ENCODE measurements at places on chromosomes 11 and 22.

GRCh38 chr11:121367001-121367843 lies 74.7 kb downstream of the SC5D start:
- peak; percentile 2 for DNase-seq

DNA sequence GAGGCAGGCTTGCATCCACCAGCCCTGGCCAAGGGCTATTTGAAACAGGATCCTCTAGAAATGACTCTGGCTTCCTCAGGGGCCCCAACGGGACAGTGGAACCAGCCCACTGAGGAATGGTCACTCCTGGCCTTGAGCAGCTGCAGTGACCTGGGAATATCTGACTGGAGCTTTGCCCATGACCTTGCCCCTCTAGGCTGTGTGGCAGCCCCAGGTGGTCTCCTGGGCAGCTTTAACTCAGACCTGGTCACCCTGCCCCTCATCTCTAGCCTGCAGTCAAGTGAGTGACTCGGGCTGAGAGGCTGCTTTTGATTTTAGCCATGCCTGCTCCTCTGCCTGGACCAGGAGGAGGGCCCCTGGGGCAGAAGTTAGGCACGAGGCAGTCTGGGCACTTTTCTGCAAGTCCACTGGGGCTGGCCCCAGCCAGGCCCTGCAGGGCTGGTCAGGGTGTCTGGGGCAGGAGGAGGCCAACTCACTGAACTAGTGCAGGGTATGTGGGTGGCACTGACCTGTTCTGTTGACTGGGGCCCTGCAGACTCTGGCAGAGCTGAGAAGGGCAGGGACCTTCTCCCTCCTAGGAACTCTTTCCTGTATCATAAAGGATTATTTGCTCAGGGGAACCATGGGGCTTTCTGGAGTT lies 13.3 kb downstream of the IL10RA start:
- no peak for DNase-seq

DNA sequence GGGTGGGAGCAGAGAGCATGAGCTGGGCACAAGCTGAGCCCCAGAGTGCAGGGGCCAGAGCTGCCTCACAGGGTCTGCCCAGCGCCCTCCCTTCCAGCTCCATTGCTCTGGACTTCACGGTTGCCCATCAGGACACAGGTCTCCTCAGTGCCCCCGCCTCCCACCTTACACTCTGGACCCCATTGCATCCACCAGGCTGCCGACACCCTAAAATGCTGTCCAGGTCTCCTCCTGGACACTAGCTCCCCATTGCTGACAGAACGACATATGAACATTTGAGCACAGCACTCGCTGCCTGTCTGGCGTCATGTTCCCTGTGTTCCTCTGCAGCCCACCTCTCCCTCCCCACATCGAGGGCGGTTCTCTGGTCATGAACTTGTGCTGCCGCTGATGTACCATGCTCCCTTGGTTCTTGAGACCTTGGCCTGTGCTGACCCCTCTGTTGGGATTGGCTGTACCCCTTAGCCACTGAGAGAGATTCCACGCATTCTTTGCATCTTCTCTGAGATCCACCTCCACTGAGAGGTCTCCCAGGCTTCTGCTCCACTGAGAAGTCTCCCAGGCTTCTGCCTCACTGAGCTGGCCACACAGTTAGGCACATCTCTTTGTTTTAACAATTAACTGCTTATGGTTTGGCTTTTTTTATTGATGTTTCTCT lies 34.2 kb upstream of the NECTIN1 start:
- DNase-seq = no peak

DNA sequence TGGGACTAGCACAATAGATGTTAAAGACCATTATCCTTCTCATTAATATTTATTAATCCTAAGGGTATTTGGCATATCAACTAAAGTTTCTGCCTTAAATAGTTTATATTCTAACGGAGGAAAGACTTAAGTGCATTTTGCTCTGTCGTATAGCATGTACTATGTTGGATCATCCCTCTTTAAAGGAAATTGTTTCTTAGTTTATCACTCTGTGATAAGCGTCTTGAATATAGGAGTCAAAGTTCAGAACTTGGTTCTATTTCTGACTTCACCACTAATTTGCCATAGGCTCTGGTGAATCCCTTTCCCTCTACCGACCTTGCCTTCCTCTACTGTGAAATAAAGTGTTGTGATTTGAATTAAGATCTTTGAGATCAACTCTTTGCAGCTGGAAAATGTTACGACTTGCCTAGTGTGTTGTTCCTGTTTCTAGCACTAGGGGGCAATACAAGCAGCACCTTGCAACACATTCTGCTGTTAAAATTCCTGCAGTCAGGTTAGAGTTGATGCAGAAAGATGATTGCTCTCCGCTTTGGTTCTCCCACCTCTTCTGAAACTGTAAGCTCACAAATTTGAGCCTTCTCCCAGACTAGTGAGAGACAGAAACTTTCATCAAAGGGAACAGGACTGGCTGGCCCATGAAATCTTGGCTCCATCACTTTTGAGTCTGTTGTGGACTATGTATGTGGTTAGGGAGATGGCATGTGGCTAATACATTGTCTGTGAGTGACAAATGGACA lies 27.8 kb upstream of the ZNRF3 start:
- DNase-seq = peak; percentile 1

DNA sequence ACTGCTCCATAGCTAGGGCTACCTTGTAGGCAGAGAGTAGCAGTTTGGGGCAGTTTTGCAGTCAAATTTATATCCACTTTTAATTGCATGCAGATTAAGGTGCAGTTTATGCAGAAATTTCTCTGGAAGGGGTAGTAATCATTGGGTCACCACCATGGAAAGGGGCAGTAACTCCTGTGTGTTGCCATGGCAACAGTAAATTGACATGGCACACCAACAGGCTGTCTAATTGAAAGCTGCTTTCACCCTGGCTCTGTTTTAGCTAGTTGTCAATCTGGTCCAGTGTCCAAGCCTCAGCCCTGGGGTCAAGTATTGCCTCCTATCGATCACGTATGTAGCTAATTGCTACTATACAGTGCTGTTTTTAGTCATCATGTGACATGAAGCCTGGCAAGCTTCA lies 786.1 kb upstream of the CNTN5 start:
- DNase-seq = no peak

DNA sequence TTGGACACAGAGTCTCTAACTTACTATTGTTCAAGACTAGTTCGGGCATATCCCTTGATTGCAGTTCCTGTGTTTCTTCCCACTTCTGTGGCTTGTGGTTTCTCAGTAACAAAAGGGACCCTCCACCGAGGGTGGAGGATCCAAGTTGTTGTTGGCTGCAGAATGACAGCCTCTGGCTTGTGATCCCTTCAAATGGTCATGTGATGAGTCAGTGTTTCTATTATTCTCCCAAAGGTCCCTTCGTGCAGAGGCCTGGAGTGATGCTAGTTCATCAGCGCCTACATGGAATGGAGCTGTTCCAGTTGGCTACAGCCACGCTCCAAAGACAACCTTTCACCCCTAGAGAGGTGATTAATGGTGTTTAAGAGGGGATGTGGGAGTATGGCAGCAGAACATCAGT lies 2.6 kb upstream of the VWCE start:
- DNase-seq = no peak

DNA sequence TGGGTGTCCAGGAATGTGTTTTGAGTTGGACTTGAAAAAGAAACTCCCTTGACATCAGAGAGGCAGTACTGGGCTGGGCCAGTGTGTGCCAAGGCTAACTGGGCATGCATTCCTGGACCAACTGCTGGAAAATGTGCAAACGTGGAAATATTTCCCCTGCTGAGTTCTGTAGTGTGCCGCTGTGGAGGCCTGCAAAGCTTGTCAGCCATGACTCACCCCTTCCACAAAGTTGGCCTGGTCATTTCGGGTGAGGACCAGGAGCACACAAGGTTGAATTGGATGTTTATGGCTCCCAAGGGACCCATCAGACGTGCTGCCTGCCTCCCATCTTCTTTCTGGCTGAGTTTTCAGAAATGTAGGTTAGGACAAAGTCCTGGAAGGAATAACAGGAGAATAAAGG lies 513.1 kb downstream of the MIAT start:
- DNase-seq = no peak

DNA sequence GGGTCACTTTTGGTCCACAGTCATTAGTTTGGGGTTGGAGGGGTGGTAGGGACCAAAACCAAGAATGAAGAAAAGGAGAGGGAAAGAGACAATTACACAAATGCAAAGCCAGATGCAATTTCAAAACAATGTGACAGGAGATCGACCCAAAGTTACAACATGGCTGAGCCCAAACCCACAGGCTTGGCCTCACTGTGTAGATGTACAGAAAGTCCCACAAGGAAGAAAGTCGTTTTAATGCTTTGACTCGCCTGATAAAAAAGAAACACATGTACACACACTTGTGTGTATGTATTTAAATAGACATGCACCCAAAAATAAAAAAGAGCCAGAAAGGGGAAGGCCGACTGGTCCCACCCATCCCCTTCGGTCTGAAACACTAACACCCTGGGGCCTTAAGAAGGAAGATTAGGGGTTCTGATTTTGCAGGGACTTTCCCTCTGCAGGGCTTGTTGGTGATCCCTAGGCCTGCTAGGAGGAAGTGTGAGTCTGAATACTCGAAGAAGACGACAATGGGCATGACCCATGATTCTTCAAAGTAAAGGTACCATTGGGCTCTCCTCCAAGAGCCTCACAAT lies 104.1 kb downstream of the ETS1 start:
- DNase-seq = no peak

DNA sequence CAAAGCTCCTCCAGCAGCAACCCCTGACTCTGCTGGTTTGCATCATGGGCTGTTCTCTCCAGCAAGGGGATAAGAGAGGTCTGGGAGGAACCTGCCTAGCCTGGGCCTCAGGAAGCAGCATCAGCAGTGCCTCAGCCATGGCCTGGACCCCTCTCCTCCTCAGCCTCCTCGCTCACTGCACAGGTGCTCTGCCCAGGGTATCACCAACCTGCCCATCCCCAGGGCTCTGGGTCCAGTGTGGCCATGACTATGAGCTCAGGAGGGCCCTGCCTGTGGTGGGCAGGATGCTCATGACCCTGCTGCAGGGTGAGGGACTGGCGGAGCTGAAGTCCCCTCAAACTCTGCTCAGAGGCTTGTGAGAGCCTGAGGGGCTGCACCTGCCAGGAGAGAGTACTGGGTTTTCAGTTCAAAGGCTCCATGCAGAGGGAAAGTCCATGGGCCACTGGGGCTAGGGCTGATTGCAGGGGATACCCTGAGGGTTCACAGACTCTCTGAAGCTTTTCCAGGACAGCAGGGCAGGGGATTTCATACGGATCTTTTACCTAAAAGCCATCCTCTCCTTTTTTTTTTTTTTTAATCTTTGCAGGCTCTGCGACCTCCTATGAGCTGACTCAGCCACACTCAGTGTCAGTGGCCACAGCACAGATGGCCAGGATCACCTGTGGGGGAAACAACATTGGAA lies 115.8 kb upstream of the IGLL5 start:
- no peak for DNase-seq

- DNase-seq = no peak
Measured at GRCh38 chr11:89477175-89477574, 14.0 kb downstream of the NOX4 start.

DNA sequence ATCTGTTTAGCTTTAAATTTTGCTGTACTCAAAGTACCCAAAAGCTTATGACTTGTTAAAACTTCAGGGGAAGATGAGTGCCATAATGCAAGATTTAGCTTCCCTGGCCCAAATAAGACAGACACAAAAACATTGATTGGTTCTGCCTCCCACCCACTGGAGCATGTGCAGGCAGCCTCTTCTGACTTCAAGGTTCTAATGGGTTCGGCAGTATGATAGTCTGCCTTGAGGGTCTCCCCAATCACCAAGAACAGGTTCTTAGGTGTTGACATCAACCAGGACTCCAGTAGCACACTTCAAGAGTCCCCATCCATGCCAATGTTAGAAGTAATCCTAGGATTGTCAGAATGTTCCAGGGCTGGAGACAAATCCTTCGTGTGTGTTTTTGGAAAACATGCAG lies 12.5 kb downstream of the EIF4G2 start:
- no peak for DNase-seq

DNA sequence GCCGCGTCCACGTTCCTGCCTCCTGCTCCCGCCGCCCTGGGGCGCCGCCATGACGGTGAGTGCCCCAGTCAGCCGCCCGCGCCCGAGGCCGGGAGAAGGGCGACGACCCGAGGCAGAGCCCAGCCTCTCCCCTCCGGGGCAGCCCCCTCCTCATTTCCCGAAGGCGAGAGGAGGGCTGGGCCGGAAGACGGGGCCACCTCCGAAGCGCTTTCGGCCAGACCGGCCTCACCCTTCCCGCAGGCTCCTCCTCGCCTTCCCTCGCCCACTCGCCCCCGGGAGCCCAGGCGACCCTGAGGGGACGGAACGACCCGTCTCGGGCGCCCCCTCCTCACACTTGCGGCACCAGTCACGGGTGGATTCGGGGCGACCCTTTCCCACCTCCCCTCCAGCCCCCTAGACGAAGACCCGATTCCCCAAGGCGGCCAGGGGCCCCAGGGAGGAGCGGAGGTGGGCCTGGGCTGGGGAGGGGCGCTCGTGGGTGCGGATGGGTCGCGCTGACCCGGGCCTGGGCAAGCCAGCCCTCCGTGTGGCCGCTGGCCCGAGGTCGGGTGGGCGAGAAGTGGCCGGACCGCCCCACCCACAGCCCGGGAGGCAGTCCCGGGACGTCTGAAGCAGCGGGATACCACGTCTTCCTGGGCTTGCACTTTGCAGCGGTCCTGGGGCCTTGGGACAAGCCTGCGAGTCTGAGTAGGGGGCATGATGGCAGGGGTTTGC lies 49.7 kb downstream of the TRIOBP start:
- DNase-seq = no peak

DNA sequence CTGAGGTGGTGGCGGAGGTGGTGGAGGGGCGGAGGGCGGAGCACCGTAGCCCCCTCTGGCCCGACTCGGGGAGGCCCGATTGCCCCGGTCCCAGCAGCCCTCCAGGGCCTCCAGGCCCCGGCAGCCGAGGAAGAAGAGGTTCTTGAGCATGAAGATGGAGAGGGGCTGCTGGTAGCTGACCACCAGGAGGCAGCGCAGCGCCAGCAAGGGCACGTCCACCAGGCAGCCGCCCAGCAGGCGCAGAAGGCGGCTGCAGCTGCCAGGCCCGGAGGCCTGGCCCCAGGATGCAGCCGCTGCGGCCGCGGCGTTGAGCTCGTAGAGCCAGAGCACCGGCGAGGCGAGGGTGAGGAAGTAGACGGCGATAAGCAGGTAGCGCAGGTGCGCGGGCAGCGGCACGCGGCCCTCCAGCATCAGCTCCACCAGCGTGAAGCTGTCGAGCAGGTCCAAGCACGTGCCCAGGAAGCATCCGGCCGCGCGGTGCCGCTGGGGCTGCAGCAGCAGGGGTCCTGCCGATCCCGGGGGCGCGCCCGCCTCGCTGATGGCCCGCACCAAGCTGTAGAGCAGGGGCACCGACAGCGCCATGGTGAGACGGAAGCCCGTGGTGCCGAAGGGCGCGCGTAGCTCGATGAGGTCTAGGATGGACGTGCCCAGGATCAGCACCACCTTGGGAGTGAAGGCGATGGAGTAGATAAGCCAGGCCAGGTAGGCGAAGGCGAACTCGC lies 1.5 kb downstream of the TMEM121B start:
- no peak for DNase-seq

DNA sequence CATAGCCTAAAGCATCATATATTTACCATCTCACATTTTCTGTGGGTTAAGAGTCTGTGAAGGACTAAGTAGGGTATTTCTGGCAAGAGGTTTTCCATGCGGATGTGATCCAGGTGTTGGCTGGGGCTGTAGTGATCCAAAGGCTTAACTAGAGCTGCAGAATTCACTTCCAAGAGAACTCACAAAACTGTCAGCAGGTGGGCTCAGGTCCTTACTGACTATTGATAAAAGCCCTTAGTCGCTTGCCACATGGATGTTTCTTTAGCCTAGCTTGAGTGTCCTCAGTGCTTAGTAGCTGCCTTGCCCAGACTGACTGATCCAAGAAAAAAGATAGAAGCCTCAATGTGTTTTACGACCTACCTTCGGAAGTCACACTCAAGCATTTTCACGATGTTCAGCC lies 250.8 kb downstream of the CNTN5 start:
- no peak for DNase-seq
